Cortex of kidney (tissue), 1 donor: ENCODE measurements at places on chromosomes 2 and 18.

DNA sequence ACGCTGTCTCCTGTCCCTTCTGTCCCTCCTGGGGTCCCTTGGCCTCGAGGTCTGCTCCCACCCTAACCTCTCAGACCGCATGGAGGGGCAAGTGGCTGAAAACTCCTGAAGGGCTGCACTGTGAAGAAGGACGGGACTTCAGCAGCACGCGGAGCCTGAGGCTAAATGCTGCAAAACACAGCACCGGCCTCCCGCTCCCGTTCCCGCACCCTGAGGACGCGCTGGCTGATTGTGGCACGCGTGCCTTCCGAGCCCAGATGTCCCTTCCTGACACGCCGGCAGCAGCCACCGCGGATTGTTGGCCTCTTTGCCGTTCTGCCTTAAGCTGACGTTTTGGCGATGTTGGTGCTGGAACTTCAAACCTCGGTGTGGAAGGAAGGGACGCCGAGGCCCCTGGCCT is 125.9 kb upstream of the CTDP1 start:
- DNase-seq, result no peak

DNA sequence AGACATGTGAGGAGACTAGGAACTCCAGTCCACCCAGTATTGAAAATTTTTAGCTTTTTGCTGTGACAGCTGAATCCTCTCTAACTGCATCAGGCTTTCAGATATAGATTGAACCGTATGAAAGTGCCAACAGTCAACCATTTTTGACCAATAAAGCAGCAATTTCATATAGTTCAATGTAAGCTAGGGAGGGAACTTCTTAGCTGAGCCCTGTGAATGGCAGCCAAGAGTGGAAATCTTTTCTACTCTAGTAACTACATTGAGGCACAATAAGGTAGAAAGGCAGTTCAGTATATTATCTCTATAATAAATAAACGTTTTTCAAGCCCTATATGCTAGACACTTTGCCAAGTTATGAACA is 96.3 kb upstream of the TANK start:
- DNase-seq, result no peak

DNA sequence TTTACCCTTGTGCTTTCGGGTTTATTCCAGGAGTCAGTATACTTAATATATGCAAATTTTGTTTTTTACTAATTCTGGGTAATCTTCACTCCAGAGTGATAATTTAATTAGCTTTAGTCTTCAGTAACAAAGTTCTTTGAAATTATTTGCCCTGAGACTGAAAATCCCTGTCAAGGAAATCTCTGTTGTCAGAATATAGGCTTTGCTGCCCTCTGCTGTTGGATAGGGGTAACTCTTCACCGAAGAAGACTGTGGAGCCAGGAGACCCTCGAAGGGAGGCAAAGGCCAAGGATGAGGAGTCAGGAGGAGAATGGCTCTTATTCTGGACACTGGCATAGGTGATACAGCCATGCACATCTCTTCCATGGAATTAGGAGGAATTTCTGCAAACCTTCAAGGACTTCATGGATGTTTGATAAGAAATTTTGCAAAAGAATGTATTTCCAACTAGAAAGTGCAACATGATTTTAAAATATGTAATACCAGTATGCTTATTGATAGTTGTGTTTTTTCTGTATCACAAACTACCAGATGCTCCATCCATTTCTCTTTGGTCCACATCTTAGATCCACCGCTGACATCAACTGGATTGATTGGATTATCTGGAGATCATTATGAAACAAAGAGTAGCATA is 182.3 kb downstream of the RDH14 start:
- no peak for DNase-seq

- DNase-seq, result no peak
Measured at GRCh38 chr2:152042636-152043615, 55.9 kb downstream of the CACNB4 start.

DNA sequence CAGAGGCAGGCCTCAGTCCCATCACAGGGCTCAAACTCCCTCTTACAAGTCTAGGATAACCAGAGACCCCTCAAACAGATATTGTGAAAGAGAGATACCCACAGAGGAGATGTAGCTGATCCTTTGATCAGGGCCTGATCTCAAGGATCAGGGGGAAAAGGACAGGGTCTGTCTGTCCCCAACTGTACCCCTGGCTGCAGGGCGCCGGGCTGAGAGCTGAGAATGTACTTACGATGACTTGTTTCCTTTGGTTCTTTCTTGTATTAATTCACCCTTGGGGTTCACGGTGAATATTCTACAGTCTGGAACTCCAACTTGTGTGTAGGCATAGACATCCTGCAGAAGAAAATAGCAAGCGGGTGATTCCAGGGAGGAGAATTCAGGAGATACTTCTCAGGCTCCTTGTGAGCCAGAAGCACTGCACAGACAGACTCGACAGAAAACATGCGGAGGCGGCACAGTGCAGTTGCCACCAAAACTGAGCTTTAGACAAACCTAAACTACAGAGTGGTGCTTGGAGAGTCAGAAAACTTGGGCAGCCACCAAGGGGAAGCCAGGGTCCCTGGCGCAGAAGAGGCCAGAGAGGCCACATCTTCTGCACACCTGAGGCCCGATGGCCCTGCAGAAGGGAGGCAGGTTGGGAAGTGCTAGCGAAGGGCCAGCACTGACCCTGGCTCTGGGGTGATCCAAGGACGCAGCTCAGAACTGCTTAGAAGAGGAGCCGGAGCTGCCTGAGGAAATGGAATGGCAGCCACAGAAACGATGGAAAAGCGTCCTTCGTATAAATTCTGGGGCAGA is 73.9 kb downstream of the EMILIN2 start:
- DNase-seq, result no peak

DNA sequence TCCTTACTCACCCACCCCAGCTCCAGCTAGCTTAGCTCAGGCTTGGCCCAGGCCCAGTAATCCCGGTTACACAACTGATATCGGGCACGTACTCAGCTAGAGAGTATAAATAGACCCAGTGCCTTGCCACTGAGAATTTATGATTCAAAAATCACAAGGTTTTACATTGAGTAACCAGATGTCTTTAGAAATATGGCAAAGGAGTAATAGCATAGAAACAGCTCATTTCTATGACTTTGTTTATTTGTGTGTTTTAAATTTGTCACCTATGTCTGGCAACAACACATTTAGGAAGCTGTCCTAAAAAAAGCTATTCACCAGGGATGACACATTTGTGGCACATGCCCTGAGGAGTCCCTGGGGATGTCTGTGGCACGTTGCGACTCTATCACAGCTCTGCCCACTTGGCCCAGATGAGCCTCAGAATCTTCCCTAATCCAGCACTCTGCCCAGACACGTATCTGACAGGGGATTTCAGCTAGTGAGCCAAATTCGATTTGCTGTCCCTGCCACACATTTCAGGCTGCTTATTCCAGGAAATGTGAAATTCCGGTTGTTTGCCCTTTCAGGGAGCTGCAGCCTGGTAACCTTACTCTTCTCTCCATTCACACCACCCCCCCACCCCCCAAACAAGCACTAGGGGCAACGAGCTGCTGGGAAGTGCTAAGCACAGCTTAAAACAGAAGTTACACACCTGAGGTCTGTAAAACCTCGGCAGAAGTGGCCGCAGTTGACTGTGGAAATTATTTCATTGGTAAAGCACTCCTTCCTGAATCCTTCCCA is 85.4 kb upstream of the ZCCHC2 start:
- DNase-seq, result no peak

GRCh38 chr2:795531-796041 is 118.4 kb upstream of the TMEM18 start:
- no peak for DNase-seq

DNA sequence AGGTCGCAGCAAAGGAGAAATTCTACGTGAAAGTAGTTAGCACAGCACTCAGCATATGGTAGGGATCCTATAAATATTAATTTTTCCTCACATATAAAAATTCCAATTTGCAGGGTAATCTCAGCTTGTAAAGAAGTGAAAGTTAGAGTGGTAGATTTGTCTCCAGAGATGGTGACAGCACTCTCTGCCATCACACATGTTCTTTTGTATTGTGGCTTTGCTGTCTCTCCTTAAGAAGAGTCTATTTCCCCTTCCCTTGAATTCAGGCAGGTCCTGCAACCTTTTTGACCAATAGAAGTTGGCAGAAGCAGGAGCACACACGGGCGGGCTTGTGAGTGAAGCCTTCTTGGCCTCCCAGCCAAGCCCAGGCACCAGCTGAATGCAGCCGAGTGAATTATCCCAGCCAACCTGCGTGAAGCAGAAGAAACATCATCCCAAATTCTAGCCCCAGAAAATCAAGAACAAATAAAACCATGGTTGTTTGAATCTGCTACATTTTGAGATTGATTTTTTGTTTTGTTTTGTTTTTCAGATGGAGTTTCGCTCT is 107.8 kb upstream of the COPS8 start:
- no peak for DNase-seq

DNA sequence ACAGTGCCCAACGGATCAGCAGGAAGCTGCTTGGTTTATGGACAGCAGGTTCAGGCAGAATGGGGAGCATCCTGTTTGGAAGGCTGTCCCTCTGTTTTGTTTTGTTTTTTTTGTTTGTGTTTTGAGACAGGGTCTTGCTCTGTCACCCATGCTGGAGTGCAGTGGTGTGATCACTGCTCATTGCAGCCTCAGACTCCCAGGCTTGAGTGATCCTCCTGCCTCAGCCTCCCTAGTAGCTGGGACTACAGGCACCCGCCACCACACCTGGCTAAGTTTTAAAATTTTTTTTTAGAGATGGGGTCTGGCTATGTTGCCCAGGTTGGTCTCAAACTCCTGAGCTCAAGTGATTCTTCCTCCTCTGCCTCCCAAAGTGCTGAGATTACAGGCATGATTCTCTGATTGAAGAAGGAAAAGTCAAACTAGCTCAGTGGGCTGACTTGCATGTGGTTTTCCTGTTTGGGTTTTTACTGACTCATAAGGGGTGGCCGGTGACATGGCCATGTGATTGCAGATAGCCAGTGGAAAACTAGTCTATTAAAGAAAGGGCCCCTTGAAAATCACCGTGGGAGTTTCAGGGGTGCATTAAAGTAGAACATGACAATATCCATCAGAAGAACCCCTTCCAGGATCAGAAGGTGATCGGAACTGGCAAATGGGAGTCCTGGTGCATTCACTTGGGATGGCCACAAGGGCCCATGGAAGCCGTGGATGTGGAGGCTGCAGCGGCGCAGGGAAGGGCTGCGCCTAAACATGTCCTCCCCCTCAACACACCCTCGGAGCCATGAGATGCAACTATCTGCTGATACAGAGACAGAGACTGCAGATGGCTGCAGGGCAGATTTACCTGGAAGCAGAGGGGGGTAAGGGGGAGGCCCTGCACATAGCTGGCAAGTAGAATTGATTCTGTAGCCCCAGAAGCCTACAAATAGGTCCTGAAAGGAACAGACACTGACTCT is 26.5 kb downstream of the AQP12B start:
- no peak for DNase-seq

DNA sequence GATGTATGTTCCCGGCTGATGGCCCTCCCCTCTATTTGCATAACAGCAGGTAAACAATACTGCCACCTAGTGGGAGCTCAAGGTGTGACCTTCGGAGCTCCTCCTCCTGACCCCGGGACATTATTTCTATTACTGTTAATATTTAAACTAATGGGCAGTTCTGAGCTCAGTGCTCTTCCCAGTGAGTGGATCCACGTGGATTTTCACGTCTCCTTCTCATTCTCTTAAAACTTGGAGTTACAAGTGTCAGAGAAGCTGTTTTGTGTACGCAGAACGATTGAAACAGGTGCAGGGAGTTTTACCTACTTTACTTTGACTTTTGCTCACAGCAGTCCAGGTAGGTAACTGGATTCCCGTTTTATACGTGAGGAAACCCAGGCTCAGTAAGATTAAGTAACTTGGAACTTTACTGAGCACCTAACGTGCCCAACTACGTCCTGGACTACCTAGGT is 127.3 kb downstream of the PRKCE start:
- no peak for DNase-seq

GRCh38 chr2:63796796-63797195 is 44.9 kb upstream of the UGP2 start:
- DNase-seq, result no peak

GRCh38 chr2:1052771-1053191 is 102.1 kb downstream of the SNTG2 start:
- DNase-seq, result no peak

GRCh38 chr2:51454177-51454576 is 422.2 kb upstream of the NRXN1 start:
- DNase-seq, result no peak

- DNase-seq, result no peak
Measured at GRCh38 chr2:174399171-174399570, 3.6 kb downstream of the SCRN3 start.
